ENCODE measurements at places on chromosomes 6 and 20.

DNA sequence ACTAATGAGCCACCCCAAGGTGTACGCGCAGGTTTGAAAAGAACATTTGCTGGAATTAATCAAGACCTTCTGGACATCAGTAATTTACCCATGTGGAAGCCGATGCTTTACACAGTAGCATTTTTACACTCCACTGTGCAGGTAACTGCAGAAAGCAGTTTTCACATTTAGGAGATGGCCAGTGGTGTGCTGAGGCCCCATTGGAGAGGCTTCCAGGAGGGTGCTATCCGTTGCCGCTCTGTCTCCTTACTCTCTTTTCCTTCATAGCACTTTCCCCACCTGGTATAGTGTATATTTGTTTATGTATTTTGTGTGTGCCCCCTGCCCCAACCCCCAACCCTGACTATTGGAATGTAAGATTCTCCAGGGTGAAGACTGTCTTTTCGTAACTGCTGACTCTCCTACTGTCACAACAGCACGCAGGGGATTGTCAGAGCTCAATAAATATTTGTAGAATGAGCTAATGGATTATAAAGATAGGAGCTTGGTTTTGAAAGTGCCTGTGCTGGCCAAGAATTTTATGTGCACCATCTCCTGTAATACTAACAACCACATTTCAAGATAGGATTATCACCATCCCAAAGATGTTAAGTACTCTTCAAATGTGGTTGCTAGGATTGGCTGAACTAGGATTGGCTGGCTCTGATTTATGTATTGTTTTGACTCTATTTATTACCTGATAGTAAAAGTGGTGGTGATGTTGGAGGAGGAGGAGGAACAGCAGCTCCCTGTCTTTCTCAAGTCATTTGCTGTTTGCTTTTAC, 74.0 kb upstream of the GLP1R start:
- DNase-seq = no peak

GRCh38 chr6:51885957-51886356, 201.5 kb downstream of the PKHD1 start:
- DNase-seq = no peak

DNA sequence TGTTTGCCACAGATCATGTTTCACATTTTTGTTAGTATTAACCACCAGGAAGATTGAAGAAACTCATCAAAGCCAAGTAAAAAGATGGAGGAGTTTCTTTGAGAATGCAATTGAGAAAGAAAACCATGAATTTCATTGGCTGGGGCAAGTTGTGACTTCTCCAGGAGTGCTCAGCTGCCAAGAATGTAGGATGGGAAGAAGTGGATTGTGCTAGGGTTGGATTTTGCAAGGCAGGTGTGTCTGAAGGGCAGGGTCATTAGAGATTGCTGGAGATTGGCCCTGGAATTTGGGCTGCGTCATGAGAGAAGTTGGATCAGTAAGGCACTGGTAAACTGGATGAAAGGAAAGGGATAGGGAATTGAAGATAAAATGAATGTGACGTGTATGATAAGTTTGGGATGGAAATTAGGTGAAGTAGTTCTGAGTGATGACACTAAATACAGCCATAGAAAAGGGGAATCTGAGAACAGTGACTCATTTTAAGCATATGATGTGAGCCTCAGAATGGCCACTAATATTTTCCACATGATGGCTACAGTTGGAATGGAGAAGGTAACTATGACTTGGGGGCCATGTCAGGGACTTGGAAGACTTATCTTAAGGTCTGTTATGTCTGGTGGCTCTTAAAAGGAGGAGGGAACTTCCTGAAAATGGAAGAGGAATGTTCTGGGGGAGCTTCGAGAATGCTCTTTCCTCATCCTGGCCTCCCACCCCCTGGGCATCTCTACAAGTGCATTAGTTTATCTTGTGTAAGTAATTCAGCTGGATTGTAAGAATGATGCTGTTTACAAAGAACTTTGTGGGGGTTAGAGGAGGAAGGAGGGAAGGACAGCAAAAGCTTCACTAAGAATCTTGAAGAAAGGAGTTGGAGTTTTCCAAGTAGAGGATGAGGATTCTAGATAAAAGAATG, 27.8 kb upstream of the ERVFRD-1 start:
- no peak for DNase-seq

DNA sequence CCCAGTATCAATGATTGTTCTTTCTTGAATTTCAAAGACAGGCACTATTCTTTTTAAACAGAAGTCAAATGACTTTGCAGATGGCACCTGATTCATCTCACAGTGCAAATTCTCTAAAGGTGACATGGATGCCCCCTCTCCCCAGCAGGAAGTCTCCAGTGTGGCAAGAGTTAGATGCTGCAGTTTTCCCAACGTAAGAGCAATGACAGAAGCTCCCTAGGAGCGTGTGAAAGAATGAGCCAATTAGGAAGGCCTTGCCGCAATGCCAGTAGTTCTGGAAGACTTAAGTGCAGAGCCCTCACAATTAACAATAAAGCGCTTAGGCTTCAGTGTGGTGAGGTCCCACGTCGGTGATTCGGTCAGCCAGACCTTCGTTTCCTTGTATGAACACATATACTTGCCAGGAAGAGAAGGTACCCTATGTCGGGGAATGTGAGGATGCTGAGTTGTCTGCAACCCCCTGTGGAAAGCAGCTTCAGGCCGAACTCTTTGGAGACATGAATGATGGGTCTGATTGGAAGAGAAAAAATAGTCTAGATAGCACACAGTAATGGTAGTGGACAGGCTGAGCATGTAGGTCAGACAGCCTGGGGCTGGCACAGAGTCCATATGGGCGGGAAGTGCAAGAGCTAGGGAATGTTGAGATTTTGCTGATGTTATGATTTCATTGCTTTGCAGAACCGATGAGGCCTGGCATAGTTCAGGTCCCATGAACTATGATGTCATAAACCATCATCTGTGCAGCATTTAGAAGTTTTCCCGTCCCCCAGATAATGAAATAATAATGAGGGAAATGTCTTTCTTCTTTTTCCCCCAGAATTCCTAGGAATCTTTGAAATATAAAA, 132.6 kb downstream of the PHACTR1 start:
- DNase-seq = no peak
